ENCODE measurements at places on chromosomes 4 and X.

DNA sequence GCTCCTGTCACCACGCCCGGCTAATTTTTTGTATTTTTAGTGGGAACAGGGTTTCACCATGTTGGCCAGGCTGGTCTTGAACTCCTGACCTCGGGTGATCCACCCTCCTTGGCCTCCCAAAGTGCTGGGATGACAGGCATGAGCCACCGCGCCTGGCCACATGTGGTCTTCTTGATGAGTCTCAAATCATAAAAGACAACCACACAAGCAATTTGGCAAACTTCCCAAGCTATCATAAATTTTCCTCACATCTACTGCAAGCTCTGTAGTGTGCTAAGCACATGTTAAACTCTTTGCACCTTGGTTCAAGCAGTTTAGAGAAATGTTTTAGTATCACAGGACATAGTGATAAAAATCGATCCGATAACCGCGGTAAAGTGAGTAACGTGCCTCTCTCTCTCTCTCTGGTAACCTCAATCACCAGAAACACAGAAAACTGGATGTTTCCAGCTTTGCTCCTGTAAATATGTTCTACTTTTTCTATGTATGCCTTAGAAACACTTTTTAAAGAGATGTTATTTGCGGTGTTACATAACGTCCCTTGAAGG is 256.8 kb downstream of the DHRSX start:
- no peak for DNase-seq

- DNase-seq = no peak
These were observed 5.5 kb upstream of the XAGE2 start for GRCh38 chrX:52363247-52363883.

DNA sequence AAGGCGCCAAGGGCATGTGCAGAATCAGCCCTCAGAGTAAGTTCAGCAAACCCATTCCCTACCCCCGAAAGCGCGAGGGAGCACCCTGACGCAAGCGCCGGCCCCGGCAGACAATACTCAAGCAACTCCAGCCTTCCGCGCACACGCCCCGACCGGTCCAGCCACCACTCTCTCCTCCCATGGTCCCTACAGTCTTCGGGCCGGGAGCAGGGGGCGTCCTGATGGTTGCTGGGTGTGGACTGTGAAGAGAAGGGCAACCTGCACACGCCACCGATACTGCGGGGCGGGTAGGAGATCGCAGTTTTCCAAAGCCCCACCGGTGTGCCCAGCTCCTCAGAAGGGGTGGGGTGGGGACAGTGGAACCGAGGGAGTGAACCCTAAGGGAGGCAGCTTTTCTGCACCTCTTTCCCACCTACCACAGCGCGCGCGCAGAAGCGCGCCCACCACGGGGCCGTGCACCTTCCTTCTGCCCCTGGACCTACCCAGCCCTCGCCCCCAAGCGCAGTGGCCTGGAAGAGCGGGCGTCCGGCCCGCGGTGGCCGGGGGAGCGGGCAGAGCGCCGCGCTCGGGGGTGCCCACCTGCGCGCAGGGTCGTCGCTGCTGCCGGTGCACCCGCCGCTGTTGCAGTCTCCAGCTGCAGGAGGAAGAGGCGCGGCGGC is 650.2 kb upstream of the DIPK2B start:
- no peak for DNase-seq

GRCh38 chr4:123193802-123194367 is 202.7 kb upstream of the SPRY1 start:
- no peak for DNase-seq

GRCh38 chrX:118049713-118050112 is 66.9 kb downstream of the KLHL13 start:
- no peak for DNase-seq

DNA sequence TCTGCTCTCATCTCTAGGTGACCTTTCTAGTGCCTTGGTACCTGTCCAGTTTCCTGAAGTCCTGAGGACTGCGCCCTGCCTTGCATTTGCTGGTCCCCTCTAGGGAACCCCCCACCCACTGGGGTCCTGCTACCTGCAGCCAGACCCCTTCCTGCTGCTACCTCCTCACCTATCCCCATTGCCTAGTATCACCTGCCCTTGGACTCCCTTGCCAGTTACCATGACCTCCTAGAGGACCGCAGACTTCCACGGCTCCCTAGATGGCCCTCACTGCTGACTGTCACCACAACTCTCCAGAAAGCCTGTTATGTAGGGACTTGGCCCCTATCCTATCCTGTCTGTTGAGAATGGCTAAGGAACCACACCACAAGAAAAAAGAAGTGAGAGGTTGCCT is 166.6 kb downstream of the EFNB1 start:
- DNase-seq = no peak

DNA sequence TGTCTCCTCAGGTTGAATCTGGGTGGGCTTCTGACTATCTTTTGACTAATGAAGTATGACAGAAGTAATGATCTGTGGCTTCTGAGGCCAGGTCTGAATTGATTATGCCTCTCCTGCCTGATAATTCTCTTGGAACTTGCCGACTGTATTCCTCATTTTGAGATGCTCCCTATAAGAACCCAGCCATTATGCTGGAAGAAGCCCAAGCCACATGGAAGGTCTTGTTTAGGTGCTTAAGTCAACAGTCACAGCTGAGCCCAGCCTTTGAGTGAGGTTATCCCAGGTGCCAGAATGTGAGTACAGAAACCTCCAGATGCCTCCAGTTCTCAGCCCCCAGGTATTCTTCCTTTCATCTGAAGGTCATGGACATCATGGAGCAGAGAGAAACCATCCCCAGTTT is 456.6 kb downstream of the IL15 start:
- DNase-seq = no peak
